Kidney (tissue), 22 donors: ENCODE measurements at places on chromosomes 5 and 9. TPM values are rescaled to one million over a fixed set of nuclear protein-coding genes. Genes with fewer than 3 reads are reported as not detected.

GRCh38 chr5:112758676-112759075 lies 21.0 kb downstream of the APC start:
- no peaks in the 10 kb centered on the region for H3K36me3 ChIP-seq
- H3K27ac ChIP-seq: no peak overlapping the region
- DNase-seq: no peak
- H3K4me3 ChIP-seq: no peak overlapping the region

DNA sequence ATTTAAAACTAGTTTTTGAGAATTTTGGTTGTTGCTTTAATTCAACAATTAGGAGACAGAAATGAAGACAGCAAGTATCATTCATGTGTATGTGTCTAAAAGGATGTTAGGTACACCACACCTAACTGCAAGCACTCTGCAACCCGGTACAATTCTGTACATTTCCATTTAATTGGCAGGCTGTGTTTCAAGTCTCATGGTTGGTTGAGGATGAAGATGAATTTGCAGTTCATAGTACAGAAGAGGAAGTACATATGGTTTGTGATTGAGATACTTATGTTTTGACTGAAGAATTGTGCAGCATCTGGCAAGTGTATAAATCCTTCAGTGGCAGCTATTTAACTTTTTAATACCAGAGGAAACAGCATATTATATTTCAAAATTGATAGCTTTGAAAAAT lies 628.7 kb upstream of the ZNF608 start:
- H3K4me1 ChIP-seq: no peaks in the 10 kb centered on the region
- no peaks in the 10 kb centered on the region for H3K36me3 ChIP-seq
- H3K27ac ChIP-seq: no peak overlapping the region

GRCh38 chr5:53009816-53010215 lies 20.7 kb downstream of the ITGA2 start:
- no peak for DNase-seq
- no peak overlapping the region for H3K27ac ChIP-seq
- no peaks in the 10 kb centered on the region for H3K36me3 ChIP-seq
- H3K4me1 ChIP-seq: peaks cover 3% of the 10 kb centered on the region

GRCh38 chr5:56534102-56534829 lies 281.1 kb upstream of the MAP3K1 start:
- H3K27ac ChIP-seq: peak overlapping the region; percentile 68
- no peaks in the 10 kb centered on the region for H3K27me3 ChIP-seq
- no peak overlapping the region for H3K4me3 ChIP-seq
- H3K4me1 ChIP-seq: no peaks in the 10 kb centered on the region

Gene SERF1A
- 8.6 TPM for total RNA-seq

Gene PCDHGB1
- 2.9 TPM for total RNA-seq

Gene LCN15
- total RNA-seq: not detected

Gene PCDHA8
- total RNA-seq: 0.82 TPM

Gene AQP7
- 11.9 TPM for total RNA-seq

Gene SLCO6A1
- not detected for total RNA-seq

Gene LHFPL2
- total RNA-seq: 12.6 TPM

Gene UGCG
- 113 TPM for total RNA-seq
